A549 treated with DMSO at 1 μM for 4 hours (cell line): ENCODE measurements at places on chromosomes 1 and 21. TPM values are rescaled to one million over a fixed set of nuclear protein-coding genes. Genes with fewer than 3 reads are reported as not detected.

PATJ gene
- 3.4 to 5.3 TPM (median 4.5 TPM) in 5 replicates for total RNA-seq

COL11A1 gene
- 1.9 to 4.7 TPM (median 2.7 TPM) in 5 replicates for total RNA-seq

WNT4 gene
- 0.14 to 0.35 TPM (median 0.28 TPM) in 5 replicates for total RNA-seq

CD48 gene
- total RNA-seq: not detected in 5 replicates

C4BPA gene
- total RNA-seq: 0.48 to 1.0 TPM (median 0.64 TPM) in 5 replicates

DBT gene
- total RNA-seq: 2.8 to 5.3 TPM (median 4.6 TPM) in 5 replicates

GORAB gene
- 6.2 to 8.7 TPM (median 7.9 TPM) in 5 replicates for total RNA-seq

PLA2G5 gene
- not detected in 5 replicates for total RNA-seq

ZBTB8A gene
- 2.9 to 4.6 TPM (median 4.0 TPM) in 5 replicates for total RNA-seq

IPO9 gene
- total RNA-seq: 26.7 to 53.2 TPM (median 44.7 TPM) in 5 replicates

RHBG gene
- not detected in 5 replicates for total RNA-seq

LYPD8 gene
- 0.11 to 0.32 TPM (median 0.17 TPM) in 3 of 5 replicates, not detected in the others for total RNA-seq

OR11L1 gene
- total RNA-seq: not detected in 5 replicates

PHACTR4 gene
- total RNA-seq: 22.1 to 25.4 TPM (median 23.5 TPM) in 5 replicates

HSF2BP gene
- 1.2 to 2.0 TPM (median 1.6 TPM) in 5 replicates for total RNA-seq

IQGAP3 gene
- total RNA-seq: 11.7 to 19.1 TPM (median 16.5 TPM) in 5 replicates

KRTAP10-6 gene
- total RNA-seq: not detected in 5 replicates

VASH2 gene
- 3.6 to 4.8 TPM (median 4.5 TPM) in 5 replicates for total RNA-seq

DIPK1A gene
- total RNA-seq: 7.8 to 11.6 TPM (median 9.5 TPM) in 5 replicates

BEND5 gene
- not detected in 5 replicates for total RNA-seq

PTPN7 gene
- total RNA-seq: 0.05 to 0.11 TPM in 2 of 5 replicates, not detected in the others

FMO4 gene
- 0.15 to 1.2 TPM (median 0.49 TPM) in 5 replicates for total RNA-seq

LRRC8C gene
- 16.2 to 23.7 TPM (median 20.5 TPM) in 5 replicates for total RNA-seq

PGLYRP3 gene
- not detected in 5 replicates for total RNA-seq

VANGL2 gene
- total RNA-seq: 0.84 to 1.3 TPM (median 1.2 TPM) in 5 replicates

UBXN10 gene
- total RNA-seq: 0.01 TPM in 1 of 5 replicates, not detected in the others

SLC44A5 gene
- 0.06 to 0.11 TPM (median 0.09 TPM) in 4 of 5 replicates, not detected in the other for total RNA-seq

TRIM17 gene
- total RNA-seq: not detected in 5 replicates

UBE2U gene
- total RNA-seq: not detected in 5 replicates

PDE9A gene
- total RNA-seq: 0.45 to 1.3 TPM (median 1.1 TPM) in 5 replicates

DNALI1 gene
- total RNA-seq: 0.02 to 0.43 TPM (median 0.05 TPM) in 3 of 5 replicates, not detected in the others

LCE1B gene
- total RNA-seq: not detected in 5 replicates

HPCAL4 gene
- 0.26 to 0.42 TPM (median 0.33 TPM) in 5 replicates for total RNA-seq

CLIC6 gene
- 0.05 to 0.08 TPM (median 0.07 TPM) in 5 replicates for total RNA-seq

ARHGEF10L gene
- 5.7 to 7.8 TPM (median 6.8 TPM) in 5 replicates for total RNA-seq

CD1D gene
- total RNA-seq: 0.05 TPM in 1 of 5 replicates, not detected in the others

CACNA1S gene
- total RNA-seq: 0.01 TPM in 1 of 5 replicates, not detected in the others

SPRR3 gene
- total RNA-seq: not detected in 5 replicates

CD101 gene
- 0.19 to 0.56 TPM (median 0.38 TPM) in 5 replicates for total RNA-seq
